ENCODE measurements at places on chromosomes 4 and X. TPM values are rescaled to one million over a fixed set of nuclear protein-coding genes. Genes with fewer than 3 reads are reported as not detected.

FGG gene
- total RNA-seq, result not detected

UCP1 gene
- not detected for total RNA-seq

FAM114A1 gene
- 150 TPM for total RNA-seq

KCTD8 gene
- total RNA-seq, result not detected

TBL1X gene
- 13.9 TPM for total RNA-seq

NR3C2 gene
- total RNA-seq, result not detected

MID2 gene
- 0.88 TPM for total RNA-seq

EXOC1L gene
- not detected for total RNA-seq

Measured in RPMI7951 (cell line).